Chondrocyte (in vitro differentiated cells): ENCODE measurements at places on chromosomes 6 and 20. TPM values are rescaled to one million over a fixed set of nuclear protein-coding genes. Genes with fewer than 3 reads are reported as not detected.

- DNase-seq, result no peak
Measured at GRCh38 chr20:24746351-24746685, 202.8 kb upstream of the CST7 start.

DNA sequence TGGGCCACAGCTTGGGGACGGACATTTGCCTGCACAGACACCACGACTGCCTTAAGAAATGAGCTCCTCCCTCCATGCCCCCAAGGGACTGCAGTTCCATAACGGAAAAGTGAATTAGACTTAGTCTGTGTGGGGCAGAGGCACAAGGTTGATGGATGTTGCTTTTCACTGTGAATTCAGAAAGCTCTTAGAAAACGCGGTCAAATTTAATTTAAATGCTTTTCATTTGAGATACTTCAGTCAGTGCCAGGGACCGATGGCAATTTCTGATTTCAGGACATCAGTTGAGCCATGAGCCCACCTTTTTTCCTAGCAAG is 356.4 kb downstream of the KIF16B start:
- DNase-seq, result no peak

GRCh38 chr20:1397710-1398109 is 4.9 kb upstream of the FKBP1A start:
- no peak for DNase-seq

SMAP1 gene
- 23.8 to 27.2 TPM (median 27.1 TPM) in 3 replicates for total RNA-seq

TFAP2D gene
- not detected in 3 replicates for total RNA-seq
